ENCODE measurements at places on chromosomes 11 and 22. TPM values are rescaled to one million over a fixed set of nuclear protein-coding genes. Genes with fewer than 3 reads are reported as not detected.

Gene ANKK1
- total RNA-seq: 1.1 TPM

Gene PGM2L1
- total RNA-seq: 4.7 TPM

Gene CLP1
- 14.3 TPM for total RNA-seq

Gene IFITM10
- total RNA-seq: 7.8 TPM

Gene SMDT1
- 18.8 TPM for total RNA-seq

Gene PEX26
- 41.0 TPM for total RNA-seq

Gene OR10D3
- not detected for total RNA-seq

Gene DSCAML1
- 3.6 TPM for total RNA-seq

Gene EXPH5
- 1.3 TPM for total RNA-seq

Gene GRAP2
- 35.1 TPM for total RNA-seq

Gene NAALADL1
- total RNA-seq: 24.4 TPM

Gene MRPL11
- total RNA-seq: 28.3 TPM

Gene MUC5AC
- not detected for total RNA-seq

Gene GTSE1
- total RNA-seq: 1.3 TPM

Gene DDIAS
- total RNA-seq: 10.6 TPM

Gene UCP2
- 416 TPM for total RNA-seq

Gene DLG2
- 7.2 TPM for total RNA-seq

Gene RASL10A
- total RNA-seq: 0.66 TPM

Gene ARHGAP20
- total RNA-seq: 2.0 TPM

DNA sequence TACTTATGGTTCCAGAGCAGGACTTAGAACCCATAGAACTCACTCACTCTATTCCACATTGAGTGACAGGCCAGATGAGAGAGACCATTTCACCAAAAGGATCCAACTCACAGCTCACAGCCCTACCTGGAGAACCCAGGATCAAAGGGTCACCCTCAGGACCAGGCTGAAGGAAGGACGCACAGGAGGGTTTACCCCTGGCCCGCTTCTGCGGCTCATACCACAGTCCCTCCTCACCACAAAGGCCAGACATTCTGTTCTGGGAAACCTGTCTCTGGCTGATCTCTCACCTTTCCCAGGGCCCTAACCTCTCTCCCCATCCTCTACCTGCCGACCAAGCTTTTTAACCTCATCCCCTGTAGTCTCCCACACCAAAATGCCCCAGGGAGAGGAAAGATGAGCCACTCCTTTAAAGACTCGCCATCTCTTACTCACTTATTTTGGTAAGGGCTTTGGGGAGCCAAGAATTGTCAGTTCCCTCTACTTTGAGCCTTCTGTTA lies 4.7 kb downstream of the FOSL1 start:
- no peak for DNase-seq

- no peak for DNase-seq
These were observed 325.8 kb downstream of the C11orf87 start for GRCh38 chr11:109747839-109748238.

DNA sequence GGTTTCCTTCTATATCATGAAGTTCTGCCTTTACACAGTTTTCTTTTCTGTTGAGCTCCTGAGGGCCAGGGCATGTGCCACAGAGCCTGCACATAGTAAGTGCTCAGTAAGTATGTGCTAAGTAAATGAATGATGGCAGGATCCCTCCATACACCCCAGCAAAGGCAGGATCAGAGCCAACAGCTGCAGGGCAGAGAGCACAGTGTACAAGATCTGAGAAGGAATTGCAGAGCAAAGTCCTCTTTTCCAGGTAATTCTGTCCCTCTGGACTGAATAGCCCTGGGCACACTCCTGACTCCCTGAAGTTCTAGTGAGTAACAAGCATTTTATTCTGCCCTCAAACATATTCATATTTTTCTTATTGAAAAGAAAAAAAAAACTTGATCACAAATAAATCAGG lies 117.7 kb downstream of the GALNT18 start:
- DNase-seq: no peak

DNA sequence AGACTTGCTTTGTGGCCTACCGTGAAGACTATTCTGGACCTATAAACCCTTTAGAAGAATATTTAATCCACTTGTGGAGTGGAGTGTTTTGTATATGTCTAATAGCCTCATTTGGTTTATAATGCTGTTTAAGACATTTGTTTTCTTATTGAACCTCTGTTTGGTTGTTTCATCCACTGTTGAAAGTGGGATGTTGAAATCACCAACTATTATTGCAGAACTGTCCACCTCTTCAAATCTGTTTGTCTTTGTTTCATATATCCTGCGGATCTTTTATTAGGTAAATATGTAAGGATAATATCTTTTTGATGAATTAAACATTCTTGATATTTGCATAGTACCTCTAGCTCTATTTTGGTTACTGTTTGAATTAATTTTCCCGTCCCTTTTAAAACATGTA lies 49.1 kb downstream of the XKR3 start:
- no peak for DNase-seq

GRCh38 chr22:27097506-27097905 lies 440.1 kb downstream of the MIAT start:
- DNase-seq: no peak

- DNase-seq: no peak
These were observed 246.5 kb upstream of the DDI1 start for GRCh38 chr11:103789952-103790351.

DNA sequence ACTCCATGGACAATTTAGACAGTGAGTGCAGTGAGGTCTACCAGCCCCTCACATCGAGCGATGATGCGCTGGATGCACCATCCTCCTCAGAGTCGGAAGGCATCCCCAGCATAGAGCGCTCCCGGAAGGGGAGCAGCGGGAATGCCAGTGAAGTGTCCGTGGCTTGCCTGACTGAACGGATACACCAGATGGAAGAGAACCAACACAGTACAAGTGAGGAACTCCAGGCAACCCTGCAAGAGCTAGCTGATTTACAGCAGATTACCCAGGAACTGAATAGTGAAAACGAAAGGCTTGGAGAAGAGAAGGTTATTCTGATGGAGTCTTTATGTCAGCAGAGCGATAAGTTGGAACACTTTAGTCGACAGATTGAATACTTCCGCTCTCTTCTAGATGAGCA lies 51.4 kb downstream of the SPECC1L start:
- no peak for DNase-seq

DNA sequence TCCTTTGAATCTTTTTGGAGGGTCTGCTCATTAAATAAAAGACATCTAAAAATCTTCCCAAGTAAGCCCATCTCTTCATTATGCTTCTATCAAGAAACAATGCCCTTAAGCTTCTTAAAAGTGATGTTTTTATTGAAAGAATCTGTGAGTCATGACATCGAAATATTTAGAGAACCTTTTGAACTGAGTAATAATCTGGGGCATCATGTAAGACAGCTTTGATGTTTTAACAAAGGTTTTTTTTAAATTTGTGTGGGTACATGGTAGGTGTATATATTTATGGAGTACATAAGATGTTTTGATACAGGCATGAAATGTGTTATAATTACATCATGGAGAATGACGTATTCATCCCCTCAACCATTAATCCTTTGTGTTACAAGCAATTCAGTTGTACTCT lies 46.8 kb downstream of the PLAAT5 start:
- no peak for DNase-seq

GRCh38 chr11:60769811-60770210 lies 13.1 kb downstream of the MS4A15 start:
- DNase-seq: peak; percentile 54

GRCh38 chr11:120958185-120958584 lies 65.7 kb upstream of the TBCEL start:
- no peak for DNase-seq

- DNase-seq: no peak
These were observed 134.8 kb downstream of the DSCAML1 start for GRCh38 chr11:117662255-117662654.

DNA sequence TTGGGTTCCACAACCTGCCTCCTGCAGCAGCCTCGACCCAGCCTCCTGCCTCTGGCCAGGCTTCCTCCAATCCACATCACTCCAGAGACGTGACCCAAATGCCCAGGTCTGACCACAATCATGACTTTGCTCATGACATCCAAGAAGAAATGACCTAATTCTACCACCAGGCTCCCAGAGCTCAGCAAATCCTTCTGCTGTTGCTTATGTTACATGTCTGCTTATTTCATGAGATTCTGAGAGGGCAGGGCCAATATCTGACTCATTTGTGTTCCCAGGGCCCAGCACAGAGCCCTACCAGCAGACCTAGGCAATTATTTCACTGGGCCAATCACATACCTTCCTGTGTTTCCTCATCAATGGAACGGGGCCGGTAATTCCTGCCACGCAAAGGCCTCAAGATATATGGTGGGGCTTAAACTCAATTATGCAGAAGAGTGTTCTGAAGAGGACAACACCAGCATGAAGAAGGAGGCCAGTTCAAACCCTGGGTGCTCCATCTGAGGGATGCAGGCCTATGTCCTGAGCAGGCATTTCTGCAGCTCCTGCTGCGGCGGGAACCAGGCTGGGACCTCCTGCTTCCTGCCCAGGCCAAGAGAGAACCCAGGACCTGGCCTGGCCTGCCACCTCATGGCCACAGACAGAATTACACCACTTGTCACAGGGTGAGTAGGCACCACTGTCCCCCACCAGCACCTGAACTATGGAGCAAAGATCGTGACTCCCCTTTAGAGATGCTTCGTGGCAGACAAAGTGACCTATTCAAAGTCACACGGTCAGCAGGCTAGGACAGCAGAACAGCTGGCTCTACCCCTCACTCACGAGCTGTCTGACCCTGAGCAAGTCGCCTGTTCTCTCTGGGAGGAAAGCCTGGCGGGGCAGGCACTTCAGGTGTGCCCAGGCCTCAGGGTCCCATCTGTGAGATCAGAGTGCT lies 5.9 kb downstream of the CENPM start:
- peak; percentile 95 for DNase-seq

- no peak for DNase-seq
These were observed 22.8 kb upstream of the GCAT start for GRCh38 chr22:37784829-37785495.

GRCh38 chr11:124869331-124869730 lies 4.1 kb downstream of the ROBO3 start:
- no peak for DNase-seq

GRCh38 chr11:3604167-3604566 lies 37.6 kb downstream of the ART5 start:
- no peak for DNase-seq

- no peak for DNase-seq
These were observed 45.6 kb upstream of the SEPTIN5 start for GRCh38 chr22:19668748-19669147.

DNA sequence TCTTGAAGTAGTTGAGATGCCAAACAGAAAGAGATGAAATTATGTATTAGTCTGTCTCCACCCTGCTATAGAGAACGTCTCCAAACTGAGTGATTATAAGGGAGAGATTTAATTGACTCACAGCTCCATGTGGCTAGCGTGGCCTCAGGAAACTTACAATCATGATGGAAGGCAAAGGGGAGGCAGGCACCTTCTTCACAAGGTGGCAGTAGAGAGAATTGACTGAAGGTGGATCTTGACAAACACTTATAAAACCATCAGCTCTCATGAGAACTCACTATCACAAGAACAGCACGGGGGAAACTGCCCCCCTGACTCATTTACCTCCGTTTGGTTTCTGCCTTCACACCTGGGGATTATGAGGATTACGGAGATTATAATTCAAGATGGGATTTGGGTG lies 794.0 kb downstream of the CNTN5 start:
- DNase-seq: no peak

GRCh38 chr11:22133776-22134175 lies 59.1 kb upstream of the ANO5 start:
- no peak for DNase-seq

DNA sequence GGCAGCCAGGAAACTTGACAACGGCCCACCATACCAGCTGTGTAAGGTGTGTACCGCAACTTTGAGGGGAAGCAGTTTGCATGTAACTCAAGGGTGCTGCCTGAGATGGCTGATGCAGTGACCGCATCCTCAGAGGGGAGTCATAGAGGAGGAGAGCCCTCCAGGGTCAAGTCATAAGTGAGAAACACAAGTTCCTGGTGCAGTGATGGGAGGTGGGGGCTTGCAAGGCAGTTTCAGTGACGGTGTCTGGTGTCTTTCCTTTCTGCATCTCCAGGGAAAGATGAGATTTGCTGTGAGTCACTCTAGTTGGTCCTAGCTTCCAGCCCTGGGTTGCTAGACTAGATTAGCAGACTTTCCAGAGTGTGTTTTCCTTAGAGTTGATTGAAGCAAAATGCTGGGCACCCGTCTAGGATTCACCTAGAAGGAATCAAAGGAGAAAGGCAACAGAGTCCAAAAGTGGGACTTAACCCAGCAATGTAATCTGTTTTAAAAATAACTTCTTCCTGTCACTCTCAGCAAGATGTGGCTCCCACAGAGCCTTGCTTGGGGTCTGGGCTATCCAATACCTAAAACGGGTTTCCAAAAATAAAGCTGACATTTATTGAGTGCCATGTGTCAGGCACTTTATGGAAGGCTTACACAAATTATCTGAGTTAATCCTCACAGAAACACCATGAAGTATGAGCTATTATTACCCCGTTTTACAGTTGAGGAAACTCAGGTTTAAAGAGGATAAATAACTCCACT lies 265.4 kb upstream of the PLET1 start:
- no peak for DNase-seq

DNA sequence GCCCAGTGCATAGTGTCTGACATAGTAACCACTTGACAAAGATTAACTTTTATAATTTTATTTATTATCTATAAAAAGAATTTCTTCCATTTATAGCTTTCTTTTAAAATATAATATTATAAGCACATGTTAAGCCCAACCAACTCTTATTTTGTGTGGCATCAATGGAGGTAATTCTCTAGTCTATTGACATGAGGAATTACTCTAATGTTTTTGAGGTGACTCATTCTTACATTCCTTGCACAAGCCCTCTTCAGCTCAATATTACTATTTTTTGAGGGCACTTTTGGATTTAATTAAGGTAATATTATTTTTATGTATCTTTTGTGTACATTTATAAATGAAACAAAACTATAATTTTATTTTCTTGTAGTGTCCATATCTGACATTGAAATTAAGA lies 59.6 kb downstream of the AASDHPPT start:
- DNase-seq: no peak
